ENCODE measurements at places on chromosomes 2 and 18.

DNA sequence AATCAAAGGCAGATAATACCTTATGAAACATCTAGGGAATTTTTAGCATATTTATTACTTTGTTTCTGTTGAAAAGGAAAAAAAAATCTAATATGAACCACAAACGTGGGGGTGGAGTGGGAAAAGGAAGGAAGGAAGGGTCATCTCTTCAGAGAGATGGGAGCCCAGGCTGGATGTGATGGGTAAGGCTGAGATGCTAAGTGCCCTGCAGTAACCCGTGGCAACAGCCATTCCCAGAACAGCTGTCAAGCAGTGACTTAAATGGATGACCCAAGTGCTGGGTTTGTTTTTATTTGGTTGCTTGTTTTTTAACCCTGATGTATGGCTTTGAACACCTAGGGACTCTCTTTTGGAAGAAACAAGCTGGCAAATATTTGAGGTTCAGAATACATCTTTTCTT is 50.7 kb upstream of the KLF7 start:
- DNase-seq: no peak

- DNase-seq: no peak
Measured at GRCh38 chr2:5725794-5726463, 33.7 kb downstream of the SOX11 start.

- DNase-seq: no peak
Measured at GRCh38 chr2:605674-606608, 71.3 kb downstream of the TMEM18 start.

GRCh38 chr2:232104076-232104646 is 142.6 kb downstream of the DIS3L2 start:
- no peak for DNase-seq

DNA sequence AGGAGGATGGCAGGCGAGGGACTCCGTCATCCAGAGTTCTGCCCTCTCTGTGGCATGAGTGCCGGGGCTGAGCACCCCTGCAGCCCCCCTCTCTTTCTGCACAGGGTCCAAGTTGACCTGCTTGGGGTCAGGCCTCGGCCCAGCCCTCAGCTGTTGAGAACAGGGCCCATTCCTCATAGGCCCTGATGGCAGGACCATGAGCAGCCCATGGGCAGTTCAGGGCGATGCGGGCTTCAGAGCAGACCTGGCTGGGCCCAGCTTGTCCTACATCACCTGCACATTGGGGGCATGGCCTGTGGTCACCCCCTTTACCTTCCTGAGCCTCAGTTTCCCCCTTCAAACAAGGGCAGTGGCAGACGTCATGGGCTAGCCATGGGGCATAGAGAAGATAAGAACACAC is 238.1 kb downstream of the SEPTIN10 start:
- DNase-seq: no peak

DNA sequence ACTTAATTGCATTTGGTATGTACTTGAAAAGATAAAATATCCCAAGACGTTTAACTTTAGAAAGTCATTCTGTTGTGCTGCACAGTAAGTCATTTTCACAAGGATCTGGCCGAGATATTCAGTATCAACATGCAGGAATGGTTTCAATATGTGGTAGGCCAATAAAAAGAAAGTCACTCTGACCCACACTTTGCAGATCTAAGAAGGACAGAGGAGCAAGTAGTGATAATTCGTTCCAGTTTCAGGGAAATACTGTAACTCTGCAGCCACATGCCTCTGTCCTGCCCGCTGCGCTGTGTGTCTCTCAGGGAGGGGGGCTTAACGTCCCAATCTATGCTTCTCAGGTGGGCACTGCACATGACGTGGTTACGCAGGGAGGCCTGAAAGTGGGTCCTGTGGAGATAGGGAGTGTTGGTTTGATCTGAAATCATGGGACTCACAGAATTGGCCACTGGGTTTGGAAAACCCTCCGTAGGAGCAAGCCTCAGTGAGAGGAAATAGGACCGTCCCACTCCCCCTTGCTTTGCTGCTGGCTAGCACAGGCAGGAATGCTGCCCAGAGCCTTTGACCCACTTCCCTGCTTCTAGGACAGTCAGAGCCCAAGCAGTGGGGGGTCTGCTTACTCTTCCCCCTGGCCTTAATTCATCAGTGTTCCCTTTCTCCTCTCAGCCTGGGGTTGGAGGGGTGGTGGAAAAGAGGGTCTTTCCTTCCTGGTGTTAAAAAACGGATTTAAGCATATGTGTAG is 314.7 kb upstream of the SPRED2 start:
- DNase-seq: no peak

GRCh38 chr2:20027705-20028434 is 15.4 kb upstream of the MATN3 start:
- DNase-seq: no peak

DNA sequence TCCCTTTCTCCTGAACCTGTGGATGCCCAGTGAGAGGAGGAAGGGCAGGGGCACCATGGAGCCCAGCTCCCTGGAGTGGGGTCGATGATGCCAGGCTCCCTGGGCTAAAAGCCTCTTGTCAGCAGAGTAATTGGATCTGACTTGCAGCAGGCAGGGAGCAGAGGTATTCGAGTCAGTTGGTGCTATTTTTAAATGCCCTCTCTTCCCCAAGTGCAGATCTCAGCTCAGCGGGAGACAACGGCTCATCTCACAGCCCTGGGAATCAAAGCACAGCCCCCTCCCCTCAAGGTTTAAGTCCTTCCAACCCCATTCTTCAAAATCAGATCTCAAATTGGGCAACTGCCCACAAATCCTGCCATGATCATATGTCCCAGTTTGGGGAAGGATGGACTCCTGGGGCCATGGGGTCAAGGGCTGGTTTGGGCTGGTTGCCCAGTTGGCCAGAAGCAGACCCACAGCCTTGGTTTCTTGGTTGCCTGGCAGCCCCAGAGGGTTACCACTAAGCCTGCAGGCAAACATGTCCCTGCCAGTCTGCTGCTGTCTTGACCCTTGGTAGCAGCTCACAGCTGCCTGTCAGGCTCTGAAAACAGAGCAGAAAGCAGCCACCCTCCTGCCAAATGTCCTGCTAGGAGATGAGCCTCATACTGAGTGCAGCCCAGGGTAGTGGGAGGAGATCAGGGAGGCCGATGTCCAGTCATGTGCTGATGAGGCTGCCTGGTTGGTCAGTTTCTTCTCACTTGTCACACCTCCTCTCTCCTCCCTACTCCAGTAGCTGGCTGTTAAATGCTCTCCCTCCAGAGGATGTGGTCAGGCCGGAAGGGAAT is 244.9 kb downstream of the LOXHD1 start:
- no peak for DNase-seq

GRCh38 chr2:216394881-216395280 is 17.4 kb upstream of the SMARCAL1 start:
- DNase-seq: no peak

DNA sequence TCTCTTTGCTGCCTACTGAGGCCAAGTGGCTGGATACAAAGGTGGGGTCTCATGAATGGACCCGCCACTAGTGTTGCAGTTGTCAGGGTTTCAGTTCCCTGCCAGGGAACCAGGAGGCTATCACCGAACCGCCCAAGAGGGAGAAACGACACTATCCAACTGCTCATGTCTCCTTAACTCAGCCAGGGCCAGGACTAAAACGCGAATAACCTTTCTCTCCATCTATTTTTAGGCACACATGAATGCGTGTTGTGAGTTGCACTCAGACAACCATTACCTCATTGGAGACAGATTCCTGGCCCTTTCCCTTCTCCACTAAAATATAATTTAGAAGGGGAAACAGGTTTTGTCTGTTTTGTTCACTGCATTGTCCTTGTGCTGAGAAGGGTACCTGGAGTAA is 559.5 kb downstream of the SOCS6 start:
- no peak for DNase-seq

DNA sequence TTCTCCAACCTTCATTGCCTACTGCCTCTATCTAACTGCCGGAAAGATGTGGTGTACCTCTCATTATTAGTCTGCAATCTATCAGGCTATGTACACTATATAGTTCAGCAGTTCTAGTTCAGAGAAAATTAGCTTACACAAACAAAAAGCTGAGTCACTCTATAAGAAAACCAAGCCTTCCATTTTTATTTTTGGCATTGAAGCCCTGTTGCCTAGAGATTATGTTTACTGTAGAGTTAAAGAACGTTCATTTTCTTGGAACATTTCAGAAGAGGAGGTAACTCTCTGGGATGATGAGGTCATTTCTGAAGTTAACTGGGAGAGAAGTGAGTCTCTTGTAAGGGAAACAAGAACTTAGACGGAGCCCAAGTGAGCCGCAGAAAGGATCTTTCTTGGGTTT is 133.5 kb downstream of the FAM124B start:
- DNase-seq: no peak

DNA sequence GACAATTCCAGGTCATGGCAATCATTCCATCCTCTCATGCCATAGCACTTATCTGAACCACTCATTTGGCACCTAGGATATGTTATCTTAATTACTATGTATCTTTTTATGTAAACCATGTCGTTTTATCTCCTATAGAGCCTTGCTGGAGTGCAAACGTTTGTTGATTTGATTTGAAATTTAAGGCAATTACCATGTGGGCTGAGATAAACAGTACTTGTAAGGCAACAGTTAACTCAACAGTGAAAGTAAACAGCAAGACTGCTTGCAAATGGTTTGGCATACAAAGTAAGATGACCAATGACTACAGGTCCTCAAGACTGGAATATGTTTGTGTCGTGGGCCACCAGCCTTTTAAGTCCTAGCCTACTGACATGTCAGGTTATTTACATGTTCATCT is 133.7 kb upstream of the ZFP36L2 start:
- no peak for DNase-seq

- no peak for DNase-seq
Measured at GRCh38 chr18:32337821-32338220, 132.9 kb downstream of the GAREM1 start.

DNA sequence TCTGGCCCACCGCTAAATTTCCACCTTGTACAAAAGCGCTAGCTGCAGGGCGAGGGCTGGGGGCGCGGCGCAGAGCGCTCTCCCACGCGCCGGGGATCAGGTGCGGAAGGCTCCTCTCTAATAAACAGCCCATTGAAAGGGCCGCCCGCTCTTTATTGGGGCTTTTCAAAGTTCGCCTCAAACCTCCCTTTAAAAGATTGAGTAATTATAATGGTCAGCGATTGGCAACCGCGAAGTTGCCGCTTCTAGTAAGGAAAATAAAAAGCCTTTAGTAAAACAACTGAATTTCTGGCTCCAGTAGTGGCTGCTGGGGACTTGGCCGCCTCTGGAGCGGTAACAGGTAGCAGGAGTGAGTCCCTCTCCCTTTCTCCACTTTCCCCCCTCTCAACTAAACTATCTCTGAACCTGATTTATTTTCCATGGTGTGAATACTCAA is 755 bp downstream of the NEUROD1 start:
- no peak for DNase-seq

DNA sequence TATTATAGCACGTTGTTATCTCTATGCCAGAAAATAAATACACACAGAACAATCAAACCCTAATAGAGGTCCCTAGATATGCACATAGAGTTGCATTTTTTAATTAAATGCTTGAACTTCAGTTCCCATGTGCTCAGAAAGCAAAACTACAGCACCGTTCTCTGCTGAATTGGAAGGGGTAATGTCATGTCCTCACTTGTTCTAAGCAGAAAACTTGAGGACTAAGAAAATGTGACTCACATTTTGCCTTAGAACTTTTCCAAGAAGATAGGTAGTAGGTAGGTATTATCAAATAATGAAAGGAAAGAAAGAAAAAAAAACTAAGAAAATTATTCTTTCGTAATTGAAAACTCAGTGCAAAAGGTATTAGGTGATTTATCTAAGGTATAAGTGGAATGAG is 607.3 kb downstream of the ERBB4 start:
- DNase-seq: no peak

DNA sequence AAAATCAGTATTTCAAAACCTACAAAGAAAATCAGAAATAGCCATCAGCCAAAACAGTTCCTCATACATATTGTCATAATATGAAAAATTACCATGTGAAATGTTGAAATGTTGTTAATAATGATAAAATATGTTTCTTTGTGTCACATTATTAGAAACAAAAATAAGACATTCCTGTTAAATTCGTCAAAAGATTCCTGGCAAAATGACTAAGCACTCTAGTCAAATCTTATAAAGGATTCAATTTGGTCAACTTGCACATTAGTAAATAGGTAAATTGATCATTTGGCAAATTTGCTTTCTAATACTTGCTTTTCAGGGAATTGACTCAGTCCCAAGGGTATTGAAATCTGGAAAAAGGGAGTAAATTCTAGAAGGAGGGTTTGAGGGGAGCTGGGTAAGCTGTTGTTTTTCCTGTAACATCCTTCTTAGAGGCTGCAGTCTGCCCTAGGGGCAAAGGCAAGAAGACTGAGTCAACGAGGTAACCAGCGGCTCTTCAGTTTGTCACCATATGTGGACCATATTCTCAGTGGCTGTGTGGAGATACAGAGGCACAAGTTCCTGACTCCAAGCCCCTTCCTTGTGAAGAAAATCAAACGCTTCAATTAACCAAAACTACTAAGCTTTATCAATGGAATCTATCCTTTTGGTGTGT is 482.3 kb downstream of the TNS1 start:
- no peak for DNase-seq

DNA sequence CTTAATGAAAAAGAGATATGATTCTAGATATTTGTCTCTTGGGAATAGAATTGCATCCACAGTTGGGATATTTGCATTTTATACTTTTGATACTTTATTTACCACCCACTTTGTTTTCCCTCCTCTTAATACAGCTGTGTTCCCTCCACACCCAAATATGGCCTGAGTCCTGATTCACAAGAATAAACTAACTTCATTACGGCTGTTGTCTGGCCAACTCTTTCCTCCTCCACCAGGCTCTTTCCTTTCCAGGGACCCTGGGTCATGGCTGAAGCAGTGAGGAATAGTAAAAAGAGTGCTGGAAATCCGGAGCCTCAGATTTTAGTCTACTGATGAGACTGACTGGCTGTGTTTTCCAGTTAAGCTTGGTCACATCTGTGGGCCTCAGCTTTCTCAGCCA is 48.4 kb upstream of the STAM2 start:
- DNase-seq: no peak

DNA sequence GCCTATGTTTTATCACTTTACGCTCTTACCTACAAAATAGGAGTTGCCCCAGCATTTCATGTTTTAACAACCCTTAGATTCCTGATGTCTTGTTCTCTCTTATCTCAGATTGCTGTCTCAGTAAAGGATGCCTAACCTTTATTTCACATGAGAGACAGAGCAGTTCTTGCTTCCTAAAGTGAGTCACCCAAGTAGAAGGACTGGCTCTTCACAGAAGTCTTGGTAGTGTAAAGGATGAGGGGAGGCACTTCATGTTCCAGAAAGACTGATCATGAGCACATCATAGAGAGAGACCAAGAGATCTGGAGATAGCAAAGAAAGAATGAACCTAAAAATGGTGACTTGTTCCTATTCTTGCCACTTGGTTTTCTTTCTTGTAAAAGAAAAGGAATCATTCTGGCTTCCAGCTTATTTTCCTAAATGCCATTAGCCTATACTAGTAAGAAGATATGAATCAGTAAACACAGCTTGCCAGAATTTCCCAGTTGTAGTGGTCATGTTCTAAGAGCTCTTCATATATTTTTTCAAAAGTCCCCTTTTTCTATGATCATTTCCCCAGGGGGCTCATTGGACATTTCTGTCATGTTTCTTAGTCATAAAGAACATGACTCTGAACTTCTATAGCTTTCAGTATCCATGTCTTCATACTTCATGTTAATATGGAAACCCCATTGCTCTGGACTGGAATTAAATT is 54.9 kb downstream of the MAPRE2 start:
- peak; percentile 35 for DNase-seq
